CD4-positive, alpha-beta T cell treated with Interleukin-21 for 1 hour (primary cell): ENCODE measurements at places on chromosomes 4 and X.

- DNase-seq: no peak
These were observed 106.6 kb downstream of the SHROOM4 start for GRCh38 chrX:50707405-50707804.

DNA sequence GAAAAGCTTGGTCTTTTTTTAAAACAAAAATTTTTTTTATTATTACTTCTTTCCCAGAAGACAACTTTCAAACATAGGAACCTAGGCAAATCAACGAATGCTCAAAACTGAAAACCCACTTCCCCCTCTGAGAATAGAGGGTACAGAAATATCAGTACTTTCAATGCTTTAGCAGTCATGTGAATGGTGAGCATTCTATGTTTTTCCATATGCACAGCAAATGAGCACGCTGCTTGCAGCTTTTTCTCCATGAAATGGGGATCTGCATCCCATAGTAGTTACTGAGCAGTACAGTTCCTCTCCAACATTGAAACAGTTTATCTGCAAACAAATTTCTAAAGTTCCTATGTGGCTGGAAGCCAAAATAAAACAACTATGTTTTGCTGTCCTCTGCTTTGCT lies 108.4 kb upstream of the BMP2K start:
- no peak for DNase-seq

GRCh38 chrX:123436512-123437136 lies 252.5 kb downstream of the GRIA3 start:
- no peak for DNase-seq

DNA sequence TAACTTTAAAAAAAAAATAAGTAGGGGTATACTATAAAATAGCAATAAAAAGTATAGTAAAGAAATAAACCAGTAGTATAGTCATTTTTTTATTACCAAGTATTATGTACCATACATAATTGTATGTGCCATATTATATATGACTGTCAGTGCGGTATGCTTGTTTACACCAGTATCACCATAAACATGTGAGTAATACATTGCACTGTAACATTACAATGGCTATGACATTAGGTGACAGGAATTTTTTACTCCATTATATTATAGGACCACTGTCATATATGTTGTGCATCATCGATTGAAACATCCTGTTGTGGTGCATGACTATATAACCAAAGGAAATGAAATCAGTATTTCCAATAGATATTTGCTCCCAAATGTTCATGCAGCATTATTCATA lies 176.9 kb upstream of the ARHGAP24 start:
- DNase-seq: no peak

DNA sequence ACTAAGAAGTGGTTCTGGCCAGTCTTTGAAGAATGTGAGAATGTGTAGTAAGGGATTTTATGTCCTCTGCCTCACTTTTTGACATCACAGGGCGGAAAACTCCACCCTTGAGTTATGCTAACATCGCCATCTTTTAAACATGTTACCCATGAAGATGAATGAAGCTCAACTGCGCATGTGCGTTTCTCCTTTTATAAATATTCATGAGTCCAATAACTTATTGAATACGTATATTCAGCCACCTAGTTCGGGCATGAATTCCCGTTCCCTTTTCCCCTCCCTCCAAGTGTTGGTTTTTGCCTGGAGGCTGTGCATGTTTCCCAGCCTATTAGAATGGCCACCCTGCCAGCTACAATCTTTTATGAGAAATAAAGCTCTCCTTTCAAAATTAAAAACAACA lies 51.7 kb upstream of the STPG2 start:
- DNase-seq: no peak
